ENCODE measurements at places on chromosomes 12 and 14. TPM values are rescaled to one million over a fixed set of nuclear protein-coding genes. Genes with fewer than 3 reads are reported as not detected.

- peak; percentile 4 for DNase-seq
Measured at GRCh38 chr14:87896393-87897380, 96.3 kb downstream of the GALC start.

GRCh38 chr12:49557187-49557916, 10.6 kb downstream of the MCRS1 start:
- no peak for DNase-seq

- peak; percentile 13 for DNase-seq
Measured at GRCh38 chr12:26195250-26195640, at the start of gene SSPN. SSPN (plus strand) TSS chr12:26195573; CDS start chr12:26195673, 100 bp downstream.

DNA sequence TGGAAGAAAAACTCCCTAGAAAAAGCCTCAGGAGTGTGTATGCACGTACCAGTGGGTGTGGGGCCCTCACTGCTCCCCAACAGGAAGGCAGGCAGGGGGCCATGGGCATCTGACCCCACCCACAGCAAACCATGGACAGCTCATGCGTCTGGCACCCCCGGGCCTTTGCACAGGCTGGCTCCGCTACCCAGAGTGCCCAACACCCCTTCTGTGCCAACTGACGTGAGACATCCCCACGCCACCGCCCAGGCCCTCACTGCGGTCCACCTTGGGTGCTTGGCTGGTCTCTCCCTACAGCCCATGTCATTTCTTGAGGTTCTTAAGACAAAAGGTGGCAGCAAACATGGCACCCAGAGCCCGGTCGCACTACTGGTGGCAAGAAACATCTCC, 91.4 kb downstream of the NCOR2 start:
- DNase-seq = no peak

GRCh38 chr12:31249356-31249755, 76.6 kb downstream of the SINHCAF start:
- DNase-seq = no peak

DNA sequence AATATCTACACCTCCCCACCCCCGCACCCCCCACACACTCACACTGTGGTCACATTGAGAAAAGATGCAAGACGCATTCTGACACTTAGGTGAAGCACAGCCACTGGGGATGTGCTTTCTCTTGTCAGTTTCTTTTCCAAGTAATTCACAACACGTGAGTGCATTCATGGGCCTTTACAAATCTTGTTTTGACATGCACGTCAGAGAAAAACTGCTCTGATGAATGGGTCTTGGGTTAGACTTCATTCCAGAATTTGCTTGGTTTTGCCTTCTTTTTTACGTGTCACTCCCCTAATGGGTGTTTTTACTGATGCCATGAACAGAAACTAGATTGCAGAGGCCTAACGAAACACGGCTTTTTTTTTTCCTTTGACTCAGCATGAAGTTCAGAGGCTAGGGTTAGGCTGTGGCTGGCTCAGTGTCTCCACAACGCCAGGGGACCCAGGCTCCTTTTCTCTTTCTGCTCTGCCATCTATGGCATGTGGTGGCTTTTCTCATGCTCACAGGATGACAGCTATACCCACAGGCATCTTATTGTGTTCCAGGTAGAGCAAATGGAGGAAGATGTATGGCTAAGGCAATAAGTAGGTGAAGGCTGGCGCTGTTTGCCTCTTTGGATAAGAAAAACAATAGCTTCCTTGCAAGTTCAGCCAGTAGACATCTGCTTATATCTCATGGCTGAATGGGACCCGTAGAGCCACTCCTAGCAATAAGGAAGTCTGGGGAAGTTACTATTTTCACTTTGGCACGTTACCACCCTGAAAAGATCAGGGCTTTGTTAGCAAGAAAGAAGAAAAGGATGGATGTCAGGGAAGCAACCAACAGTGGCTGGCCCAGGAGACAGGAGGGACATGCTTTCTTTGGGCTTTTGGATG, 253.3 kb downstream of the SLC15A4 start:
- peak; percentile 60 for DNase-seq

- no peak for DNase-seq
Measured at GRCh38 chr12:461425-461824, 1.7 kb downstream of the B4GALNT3 start.

DNA sequence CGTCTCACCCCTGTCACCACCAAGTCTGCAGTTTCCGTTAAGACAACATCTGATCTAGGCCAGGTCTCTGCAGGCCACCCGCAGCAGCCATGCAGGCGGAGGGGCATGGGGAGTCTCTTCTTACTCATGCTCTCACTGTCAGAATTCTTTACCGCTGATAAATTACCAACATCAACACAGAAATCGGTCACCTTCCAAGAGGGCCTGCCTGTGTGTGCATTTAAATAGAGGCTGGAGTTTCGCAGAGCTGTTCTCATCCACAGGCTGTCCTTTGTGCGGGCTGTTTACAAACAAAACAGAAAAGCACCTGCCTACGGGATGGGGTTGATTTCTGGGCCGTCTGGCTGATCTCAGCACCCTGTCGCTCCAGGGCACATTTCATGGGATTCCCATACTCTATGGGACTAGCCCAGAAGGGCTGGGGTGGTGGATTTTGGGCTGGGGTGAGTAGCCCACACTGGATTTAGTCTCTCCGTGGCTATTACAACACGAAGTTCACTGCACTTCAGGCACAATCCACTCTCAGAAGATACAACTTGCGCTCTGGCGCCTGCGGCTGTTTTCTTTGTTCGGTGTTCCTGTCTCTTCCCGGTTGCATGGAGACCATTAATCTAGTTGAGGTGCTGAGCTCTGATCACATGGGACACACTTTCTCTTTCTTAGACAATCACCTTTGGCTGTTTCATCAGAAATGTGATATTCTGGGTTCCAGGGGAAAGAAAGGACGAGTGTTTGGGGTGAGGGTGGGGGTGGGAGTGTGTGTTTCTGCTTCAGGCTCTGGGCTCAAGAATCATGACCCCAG, 331.1 kb downstream of the GLT1D1 start:
- DNase-seq = no peak

- DNase-seq = no peak
Measured at GRCh38 chr14:85483652-85484051, 46.3 kb upstream of the FLRT2 start.

GRCh38 chr12:117377758-117378157, 16.3 kb upstream of the NOS1 start:
- DNase-seq = no peak

NDRG2 gene
- total RNA-seq = 5.3 TPM

SLC22A17 gene
- total RNA-seq = 2.3 TPM

PSMA3 gene
- 378 TPM for total RNA-seq

RPL10L gene
- total RNA-seq = not detected

DNA sequence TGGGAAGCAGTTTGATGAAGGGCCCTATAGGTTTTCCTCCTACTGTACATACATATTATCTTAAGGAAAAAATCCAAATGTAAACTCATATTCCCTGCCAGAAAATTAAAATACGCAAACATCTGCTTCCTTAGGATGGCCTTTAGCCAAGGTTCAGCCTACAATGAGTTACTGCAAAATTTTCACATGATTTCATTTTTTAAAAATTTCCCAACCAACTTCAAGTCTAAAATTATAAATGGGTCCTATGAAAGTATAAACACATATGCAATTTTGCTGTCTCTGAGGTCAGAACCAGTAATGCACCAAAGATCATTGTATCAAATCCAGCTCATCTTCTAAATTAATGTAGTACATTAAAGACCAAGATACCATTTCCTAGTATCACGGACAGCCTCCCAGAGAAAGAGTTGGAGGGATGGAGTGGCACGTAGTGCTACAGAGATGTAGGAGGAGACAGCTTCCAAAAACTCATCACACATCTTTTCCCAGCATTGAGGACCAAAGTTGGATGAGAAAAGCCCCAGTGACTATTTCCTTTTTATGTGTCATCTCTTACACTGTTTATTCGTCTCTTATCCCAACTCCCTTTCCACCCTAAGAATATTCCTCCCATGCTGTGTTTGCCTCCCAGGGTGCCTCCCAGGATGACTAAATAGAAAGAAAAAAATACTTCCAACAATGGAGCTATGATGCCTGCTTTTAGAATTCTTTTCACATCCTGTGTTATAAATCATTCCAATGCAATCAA, 92.3 kb upstream of the SLCO1C1 start:
- no peak for DNase-seq

DNA sequence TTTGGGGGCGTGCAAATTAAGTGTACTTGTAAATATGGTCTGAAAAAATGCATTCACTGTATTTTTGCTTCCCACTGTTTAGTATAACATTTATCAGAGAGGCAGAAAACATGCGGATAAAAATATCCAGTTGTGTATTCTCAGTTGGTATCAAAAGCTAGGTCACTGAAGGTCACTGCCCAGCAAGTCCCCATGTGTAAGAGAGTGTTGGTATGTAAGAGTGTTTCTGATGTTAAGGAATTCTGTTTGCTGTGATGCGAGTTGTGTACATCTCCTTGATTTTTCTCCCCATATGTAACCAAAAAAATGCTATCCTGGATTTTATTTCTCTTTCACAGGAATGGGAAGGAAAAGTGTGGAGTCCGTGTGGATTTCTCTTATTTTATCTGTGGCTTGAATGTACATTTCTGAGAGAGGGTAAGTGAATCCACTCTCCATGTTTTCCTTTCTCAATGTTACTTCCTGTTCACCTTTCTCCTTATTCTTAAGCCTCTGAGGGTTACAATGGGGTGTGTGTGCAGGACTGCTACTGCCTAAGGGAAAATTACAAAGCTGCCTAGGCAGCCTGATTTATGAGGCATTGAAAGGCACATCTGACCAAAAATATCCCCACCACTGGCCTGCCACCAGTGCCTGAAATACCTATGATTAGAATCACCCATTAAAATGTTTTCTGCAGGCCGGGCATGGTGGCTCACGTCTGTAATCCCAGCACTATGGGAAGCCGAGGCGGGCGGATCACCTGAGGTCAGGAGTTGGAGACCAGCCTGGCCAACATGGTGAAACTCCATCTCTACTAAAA, 97.9 kb upstream of the USP44 start:
- no peak for DNase-seq

LYZ gene
- total RNA-seq = not detected

- no peak for DNase-seq
Measured at GRCh38 chr14:72680853-72681640, 212.9 kb downstream of the DPF3 start.

SRRM4 gene
- total RNA-seq = not detected
